NCI-H1930 (cell line): ENCODE measurements at places on chromosomes 5 and 9.

GRCh38 chr5:90338712-90339372 is 70.7 kb downstream of the CETN3 start:
- no peak for DNase-seq

GRCh38 chr5:112862085-112862484 is 998 bp downstream of the SRP19 start:
- DNase-seq: no peak

DNA sequence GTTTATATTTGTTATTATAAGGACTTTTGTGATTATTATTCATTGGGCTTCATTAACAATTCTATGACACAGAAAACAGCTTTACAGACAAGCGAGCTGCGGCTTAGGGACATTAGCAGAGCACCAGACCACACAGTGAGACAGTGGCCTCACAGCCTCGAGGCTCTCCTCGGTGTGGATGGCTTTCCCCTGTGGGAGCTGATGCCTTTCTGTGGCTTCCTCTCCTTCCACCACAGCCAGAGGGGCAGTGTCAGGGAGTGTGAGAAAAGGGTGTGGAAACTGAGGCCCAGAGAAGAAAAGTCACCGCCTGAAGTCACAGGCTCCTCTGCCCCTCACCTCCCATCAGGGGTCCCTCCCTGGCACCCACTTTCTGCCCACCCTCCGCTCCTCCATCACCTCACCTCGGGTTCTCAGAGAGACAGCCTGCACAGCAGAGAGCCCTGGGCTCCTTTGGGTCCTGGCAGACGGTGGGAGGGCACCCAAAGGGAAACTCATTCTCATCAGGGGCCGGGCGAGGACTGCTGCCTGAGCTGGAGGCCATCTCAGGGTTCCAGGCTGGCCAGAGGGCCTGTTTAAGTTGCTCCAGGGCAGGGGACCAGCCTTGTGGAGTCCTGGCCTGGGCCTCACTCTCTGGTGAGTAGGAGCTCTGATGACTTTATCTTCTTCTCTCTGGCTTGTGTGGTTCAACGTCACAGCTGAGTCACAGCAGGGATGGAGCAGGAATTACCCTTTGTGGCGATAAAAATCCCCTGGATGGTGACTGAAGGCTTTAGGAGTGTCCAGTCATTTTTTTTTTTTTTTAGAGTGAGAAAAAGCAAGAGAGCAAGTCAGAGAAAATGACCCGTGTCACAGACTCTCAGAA is 830 bp downstream of the TRAF1 start:
- no peak for DNase-seq

DNA sequence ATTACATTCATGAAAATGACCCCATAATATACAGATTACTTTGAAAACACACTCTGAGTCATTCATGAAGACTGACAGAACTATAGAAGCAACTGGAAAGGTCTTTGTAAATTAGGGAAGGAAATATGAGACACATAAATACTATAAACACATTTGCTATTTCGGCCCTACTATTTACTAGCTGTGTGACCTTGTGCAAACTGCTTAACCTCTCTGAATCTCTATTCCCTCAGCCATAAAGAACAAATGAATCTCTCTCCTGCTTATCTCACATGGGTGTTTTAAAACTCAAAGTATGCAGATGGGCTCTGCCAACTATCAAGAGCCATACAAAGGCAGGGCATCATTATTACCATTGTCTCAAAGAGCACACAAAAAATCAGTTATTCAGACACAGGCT is 52.9 kb downstream of the APBA1 start:
- DNase-seq: no peak

- no peak for DNase-seq
Measured at GRCh38 chr5:165139721-165140120, 1634.3 kb downstream of the MAT2B start.

GRCh38 chr9:33480976-33481375 is 7.3 kb upstream of the NOL6 start:
- no peak for DNase-seq

DNA sequence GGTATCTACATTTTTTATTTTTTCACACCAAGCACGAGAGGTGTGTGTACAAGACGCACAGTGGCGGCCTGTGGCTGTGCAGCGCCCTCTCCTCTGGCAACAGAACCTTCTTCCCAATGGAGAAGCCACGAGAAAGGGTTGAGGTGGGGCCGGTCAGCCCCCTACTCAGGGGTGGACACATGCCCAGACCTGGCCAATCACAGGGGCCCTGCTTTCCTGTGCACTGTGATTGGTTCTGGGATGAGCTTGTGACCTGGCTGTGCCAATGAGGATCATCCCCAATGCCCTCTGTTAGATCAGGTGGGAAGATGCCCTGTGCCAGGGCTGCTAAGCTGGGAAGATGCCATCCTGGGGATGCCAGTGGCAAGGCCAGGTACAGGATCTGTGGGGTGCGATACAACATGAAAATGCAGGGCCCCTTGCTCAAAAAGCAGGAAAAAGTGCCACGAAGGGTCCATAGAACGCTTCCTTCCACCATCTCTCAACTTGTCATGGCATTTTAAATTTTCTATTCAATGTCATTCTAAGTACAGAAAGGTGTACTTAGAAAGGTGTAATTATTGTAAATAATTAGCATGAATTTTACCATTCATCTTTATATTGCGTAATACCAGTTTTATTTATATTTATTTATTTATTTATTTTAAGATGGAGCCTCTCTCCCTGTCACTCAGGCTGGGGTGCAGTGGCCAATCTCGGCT is 15.4 kb downstream of the IER5L start:
- DNase-seq: no peak

- DNase-seq: no peak
Measured at GRCh38 chr5:14726066-14726838, 61.7 kb downstream of the OTULIN start.

- DNase-seq: no peak
Measured at GRCh38 chr9:121771851-121772599, 120.6 kb downstream of the DAB2IP start.

DNA sequence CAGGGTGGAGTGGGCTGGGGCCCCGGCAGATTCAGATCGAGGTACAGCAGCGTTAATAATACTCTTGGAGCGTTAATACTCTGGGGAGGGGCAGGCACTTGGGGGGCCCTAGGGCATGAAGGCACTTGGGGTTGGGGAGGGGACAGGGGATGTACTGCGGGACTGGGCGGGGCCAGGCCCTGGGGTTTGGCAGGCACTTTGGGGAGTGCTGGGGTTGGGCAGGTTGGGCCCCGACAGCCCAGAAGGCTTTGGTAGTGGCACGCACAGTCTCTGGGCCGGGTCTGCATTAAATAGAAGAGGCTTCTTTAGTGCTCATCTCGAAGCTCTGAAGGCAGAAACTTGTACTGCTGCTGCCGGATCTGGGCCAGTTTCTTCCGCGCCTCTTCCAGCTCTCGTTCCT is 7.8 kb upstream of the TPM2 start:
- no peak for DNase-seq

- DNase-seq: no peak
Measured at GRCh38 chr5:1520791-1521453, 2.8 kb downstream of the LPCAT1 start.

DNA sequence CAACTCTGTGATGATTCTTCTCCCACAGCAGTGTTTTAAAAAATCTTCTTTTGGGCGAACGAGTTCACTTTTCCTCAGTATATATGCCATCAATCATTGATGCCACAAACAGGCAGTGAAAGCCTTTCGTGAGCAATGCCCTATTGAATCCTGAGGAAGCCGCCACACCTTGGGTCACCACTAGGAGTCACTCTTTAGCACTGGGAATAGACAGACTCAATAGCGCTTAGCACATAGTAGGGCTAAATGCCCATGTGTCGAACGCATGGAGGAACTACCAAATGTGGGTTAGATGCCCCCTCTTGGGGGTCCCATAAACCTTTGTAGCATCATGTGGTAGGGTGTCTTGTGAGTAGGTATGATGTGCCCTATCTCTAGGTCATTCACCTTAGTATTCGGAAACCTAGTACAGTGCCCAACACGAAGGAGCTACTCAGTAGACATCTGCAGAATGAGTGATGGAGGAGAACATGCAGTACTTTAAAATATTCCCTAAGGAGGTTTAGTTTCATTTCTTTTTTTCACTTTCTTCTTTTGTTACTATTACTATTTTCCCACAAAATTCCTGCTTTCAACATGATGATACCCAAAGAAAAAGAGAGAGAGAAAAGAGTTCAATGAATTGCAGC is 603.7 kb downstream of the BNC2 start:
- no peak for DNase-seq

GRCh38 chr5:6634306-6634705 is 1.1 kb downstream of the SRD5A1 start:
- no peak for DNase-seq

- DNase-seq: no peak
Measured at GRCh38 chr5:36251218-36251617, 9.5 kb upstream of the NADK2 start.

GRCh38 chr5:147427521-147428401 is 82.1 kb downstream of the DPYSL3 start:
- no peak for DNase-seq

DNA sequence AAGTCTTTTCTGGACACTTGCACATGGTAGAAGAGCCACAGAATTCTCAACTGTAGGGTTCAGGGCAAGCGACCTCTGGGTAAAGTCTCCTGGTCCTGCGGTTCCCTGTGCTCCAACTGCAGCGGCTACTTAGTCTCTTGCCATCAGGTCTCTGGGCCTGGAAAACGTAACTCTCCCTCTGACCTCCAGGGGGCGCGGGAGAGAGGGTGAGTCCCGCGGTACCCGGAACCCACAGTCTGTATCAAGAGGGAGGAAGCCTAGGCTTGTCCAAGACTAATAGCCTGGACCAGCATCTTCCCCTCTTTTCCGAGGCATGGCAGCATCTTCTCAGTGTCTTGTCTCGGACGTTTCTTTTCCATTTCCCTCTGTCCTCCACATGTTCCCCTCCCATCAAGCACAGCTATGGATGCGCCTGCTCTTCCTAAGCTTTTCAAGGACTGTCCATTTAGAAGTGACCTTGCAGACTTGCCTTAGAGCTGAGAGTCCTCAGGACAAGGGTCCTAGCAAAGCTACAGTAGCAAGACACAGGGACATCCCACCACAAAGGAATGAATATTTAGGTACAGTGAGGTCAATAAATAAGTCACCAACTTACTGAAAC is 59.3 kb downstream of the FSTL4 start:
- no peak for DNase-seq

DNA sequence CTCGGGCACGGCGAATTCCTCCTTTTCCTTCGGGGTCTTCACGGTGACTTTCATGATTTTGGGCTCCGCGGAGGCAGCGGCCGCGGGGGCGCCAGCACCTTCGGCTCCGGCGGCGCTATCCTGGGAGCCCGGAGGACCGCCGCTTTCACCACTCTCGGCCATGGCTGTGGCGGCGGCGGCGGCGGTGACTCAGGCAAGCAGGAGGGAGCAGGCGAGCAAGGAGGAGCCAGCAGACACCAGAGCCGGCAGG is 315 bp downstream of the UBQLN1 start:
- DNase-seq: no peak

- DNase-seq: no peak
Measured at GRCh38 chr9:104914466-104914865, 13.5 kb downstream of the ABCA1 start.

DNA sequence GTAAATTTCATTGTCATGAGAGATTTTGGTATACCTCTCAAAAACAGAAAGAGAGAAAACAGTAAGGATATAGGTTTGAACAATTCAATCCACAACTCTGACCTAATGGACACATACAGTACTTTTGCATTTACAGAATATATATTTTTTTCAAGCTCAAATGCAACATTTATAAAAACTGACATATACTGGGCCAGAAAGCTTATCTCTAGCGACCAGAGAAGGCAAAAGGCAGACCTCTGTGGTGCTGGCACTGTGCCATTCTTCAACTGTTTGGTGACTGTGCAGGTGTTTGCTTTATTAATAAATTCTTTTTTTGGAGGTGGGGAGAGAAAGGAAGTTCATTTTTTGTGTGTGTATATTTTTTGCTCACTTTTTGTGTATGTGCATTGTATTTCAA is 6.0 kb upstream of the PLAC8L1 start:
- no peak for DNase-seq
